ENCODE measurements at places on chromosomes 11 and 22.

DNA sequence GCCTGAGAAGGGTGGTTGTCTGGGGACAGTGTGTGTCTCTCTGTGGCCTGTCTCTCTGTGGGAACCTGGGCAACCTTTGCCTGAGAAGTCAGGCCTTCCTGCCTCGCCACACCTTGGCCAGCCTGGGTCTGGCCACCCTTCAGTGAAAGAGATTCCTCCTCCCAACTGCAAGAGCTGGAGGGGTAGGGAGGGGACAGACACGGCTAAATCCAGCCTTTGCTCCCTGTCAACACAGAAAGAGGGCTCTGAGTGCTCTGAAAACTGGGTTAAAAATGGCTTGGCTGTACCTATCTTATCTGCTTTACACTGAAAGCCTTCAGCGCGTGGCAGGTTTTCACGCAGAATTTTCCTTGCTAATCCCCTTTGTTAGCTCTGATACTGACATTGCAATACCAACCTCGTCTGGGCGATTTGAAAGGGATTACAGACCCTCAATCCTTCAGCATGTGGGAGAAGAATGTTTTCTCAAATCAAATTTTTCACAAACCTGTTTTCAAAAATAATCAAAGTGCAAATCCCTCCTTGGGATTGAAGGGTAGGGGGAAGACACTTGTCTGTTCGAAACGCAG, 163.7 kb downstream of the DSCAML1 start:
- DNase-seq, result peak; percentile 53

- DNase-seq, result no peak
Measured at GRCh38 chr11:8103909-8104308, 22.9 kb downstream of the TUB start.

DNA sequence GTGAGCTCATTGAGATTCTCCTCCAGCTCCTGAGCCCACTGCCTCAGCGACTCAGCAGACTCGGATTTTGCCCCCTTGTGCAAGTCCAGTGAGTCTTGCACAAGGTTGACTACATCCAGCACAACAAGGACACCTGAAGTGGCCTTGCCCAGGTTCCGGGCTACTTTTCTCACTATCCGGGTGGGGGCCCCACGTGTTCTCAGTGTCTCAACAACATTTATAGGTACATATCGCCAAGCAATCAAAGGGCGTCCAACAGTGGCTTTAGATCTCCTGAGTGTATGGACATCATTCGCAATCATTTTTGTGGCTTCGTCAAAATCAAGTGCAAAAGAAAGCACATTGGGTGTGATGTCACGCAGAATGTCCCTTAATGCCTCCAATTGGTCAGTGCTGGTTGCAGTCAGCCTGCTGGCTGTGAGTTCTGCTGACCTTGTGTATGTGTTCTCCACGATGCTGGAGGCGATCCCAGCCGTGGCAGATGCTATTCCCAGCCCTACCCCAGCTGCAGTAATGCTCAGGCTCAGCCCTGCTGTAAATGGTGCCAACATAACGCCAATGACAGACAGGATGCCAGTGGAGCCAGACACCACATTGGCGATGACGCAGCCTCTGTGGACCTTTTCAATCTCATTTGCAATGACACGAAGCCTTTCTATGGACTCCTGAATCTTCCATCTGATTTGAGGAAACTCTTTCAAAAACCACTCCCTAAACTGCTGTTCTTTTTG, 10.3 kb downstream of the APOL4 start:
- peak; percentile 83 for DNase-seq

DNA sequence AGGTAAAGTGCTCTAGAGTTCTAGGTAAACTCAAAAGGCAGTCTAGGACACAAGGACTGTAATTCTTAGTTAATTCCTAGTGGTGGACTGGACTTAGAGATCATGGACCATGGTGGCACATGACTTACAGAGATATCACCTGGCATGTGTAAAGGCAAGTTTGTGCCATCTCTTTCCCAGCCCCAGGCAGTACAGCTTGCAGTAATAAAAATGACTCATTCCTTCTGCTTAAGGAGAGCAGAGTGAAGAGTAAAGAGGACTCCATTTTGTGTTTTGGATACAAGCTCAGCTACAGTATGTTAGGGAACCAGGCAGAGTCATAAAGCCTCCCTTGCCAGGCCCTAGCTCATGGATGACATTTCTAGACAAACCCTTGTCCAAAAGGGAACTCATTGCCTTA, 629.9 kb downstream of the JRKL start:
- no peak for DNase-seq

- DNase-seq, result no peak
Measured at GRCh38 chr11:119684361-119685110, 44.5 kb downstream of the NECTIN1 start.

DNA sequence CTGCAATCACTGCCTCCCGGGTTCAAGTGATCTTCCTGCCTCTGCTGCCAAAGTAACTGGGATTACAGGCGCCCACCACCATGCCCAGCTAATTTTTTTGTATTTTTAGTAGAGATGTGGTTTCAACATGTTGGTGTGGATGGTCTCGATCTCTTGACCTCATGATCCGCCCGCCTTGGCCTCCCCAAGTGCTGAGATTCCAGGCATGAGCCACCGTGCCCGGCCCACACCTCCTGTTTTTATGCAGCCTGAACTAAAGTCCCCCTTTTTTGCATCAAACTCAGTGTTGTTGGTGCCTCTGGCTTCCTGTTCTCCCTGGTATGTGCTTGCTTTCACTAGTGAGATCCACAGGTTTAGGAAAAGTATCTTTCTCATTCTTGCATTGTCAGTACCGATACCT, 4.2 kb downstream of the TBC1D22A start:
- no peak for DNase-seq

GRCh38 chr11:76047231-76047630, 159.1 kb downstream of the WNT11 start:
- no peak for DNase-seq

- DNase-seq, result peak; percentile 29
Measured at GRCh38 chr11:82899186-82899820, 927 bp downstream of the PRCP start.

- peak; percentile 94 for DNase-seq
Measured at GRCh38 chr22:49632199-49633009, 195.3 kb downstream of the BRD1 start.

GRCh38 chr22:47776329-47776728, 1013.9 kb downstream of the TBC1D22A start:
- DNase-seq, result no peak

GRCh38 chr11:21615955-21616371, 576.9 kb upstream of the ANO5 start:
- DNase-seq, result peak; percentile 62

- DNase-seq, result peak; percentile 44
Measured at GRCh38 chr22:40855979-40856512, 393 bp downstream of the ST13 start.

GRCh38 chr11:27205779-27206570, 157.0 kb downstream of the CCDC34 start:
- no peak for DNase-seq

DNA sequence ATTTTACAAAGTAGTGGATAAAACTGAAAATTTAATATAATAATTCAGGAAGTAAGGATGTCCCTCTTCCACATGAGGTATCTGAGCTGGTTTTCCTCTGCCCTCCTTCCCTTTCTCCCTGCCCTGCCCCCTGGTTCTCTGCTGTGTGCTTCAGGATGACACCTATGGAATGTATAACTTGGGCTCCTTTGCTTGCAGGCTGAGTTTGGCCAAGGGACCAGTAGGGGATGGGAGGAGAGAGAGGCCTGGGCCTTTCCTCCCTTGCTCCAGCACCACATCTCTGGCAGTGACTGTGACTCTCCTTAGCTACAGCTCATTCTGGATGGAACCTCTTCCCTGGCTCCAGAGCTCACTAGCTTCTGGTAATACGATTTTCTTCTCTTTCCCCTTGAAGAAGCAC, 10.1 kb downstream of the IRAG1 start:
- no peak for DNase-seq

DNA sequence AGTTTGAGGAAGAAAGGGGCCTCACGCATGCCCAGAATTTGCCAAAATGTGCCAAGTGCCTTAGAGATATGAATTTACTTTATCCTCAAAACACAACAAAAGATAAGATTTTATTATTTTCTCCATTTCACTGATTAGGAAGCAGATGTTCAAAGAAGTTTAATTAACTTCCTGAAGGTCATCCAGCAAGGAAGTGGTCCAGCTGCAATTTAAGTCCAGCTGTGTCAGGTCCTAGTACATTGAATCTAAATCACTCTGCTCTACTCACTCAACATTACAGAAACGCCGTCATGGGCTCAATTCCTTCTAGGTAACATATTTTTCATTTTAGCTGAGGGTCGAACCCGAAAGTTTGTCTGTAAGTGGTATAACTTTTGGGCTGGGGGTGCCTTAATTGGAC, 115.4 kb downstream of the CCDC34 start:
- DNase-seq, result no peak

DNA sequence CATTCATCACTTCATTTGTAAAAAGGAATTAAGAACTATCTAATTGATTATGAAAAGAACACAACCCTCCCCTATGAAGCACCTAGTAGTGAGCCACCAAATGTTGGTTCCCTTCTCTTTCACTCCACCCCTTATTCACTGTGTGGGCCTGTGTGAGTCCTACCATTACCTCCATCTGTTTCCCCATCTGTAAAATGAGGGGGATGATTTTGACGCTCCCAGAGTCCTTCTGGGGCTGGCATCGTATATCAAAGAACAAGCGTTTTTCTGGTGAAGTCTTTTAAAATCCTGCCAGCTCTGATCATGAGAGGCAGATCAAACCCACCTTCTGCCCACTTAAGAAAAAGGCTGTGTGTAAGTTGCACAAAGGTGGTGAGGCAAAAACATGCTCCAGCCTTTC, 96.6 kb upstream of the SEZ6L start:
- DNase-seq, result peak; percentile 87

DNA sequence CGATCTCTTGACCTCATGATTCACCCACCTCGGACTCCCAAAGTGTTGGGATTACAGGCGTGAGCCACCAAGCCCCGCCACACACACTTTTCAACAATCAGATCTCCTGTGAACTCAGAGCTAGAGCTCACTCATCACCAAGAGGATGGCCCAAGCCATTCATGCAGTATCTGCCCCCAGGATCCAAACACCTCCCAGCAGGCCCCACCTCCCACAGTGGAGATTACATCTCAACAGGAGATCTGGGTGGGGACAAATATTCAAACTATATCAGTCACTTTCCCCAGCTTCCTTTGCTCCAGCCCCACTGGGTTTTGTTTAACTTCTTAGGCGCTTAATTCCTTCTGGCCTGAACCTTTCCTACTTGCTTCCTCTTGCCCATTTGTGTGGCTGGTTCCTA, 26.3 kb upstream of the SORL1 start:
- DNase-seq, result no peak

DNA sequence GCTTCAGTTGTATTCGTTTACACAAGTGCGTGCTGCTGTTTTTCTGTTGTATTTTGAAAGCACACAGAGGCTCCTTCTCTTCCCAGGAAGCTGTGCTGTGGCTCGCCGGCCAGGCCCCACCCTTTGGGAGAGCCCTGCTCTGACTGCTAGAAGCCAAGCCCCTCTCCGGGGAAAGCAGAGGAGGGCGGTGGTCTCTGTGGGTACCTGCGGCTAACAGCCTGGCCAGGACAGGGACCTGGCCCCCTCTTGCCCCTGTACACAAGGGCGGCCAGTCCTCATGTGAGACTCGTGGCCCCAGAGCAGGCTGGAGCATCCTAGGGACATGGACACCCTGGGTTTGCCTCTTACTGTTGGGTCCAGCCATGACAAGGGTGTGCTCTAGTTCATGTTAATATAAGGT, 14.8 kb downstream of the MOB2 start:
- DNase-seq, result no peak

DNA sequence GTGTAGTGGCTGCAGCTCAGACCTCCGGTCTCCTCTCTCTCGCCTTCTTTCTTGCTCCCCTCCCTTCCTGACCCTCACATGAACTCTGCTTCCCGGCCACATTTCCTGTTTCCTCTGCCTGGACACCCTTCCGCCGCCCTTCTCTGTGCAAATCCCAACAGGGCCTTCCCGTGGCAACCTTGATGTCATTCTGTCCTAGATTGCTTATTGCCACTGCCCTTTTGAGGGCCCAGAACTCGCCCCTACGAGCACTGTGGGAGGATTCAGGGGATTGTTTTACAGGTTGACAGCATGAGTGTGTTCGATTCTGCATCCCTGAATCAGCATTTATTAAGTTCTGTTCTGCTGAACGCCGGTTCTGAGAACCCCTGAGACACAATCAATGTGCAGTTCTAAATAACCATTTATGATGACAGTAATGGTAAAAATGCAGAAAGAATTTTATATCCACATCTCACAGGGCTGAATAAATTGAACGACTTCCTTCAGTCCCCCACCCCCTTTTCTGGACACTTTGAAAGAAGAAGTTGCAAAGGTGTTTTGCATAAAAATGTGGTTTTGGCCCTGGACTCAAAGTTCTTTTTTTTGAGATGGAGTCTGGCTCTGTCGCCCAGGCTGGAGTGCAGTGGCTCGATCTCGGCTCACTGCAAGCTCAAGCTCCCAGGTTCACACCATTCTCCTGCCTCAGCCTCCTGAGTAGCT, 6.4 kb downstream of the BATF2 start:
- no peak for DNase-seq

DNA sequence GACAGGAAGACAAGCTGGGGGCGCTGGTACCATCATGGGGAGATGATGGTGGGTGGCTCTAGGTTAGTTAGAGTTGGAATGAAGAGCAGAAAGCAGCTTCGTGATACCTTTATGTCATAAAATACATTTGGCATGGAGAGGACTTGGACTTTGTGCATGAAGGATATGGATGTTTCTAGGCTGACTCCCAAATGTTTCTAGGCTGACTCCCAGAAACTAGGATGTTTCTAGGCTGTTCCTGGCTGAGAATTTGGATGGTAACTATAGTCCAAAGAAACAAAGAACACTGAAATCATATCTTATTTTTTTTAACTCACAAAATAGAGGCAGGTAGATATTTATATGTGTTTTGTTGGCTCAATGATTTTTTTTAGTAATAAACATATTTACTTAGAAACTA, 89.4 kb upstream of the VPREB1 start:
- DNase-seq, result no peak

DNA sequence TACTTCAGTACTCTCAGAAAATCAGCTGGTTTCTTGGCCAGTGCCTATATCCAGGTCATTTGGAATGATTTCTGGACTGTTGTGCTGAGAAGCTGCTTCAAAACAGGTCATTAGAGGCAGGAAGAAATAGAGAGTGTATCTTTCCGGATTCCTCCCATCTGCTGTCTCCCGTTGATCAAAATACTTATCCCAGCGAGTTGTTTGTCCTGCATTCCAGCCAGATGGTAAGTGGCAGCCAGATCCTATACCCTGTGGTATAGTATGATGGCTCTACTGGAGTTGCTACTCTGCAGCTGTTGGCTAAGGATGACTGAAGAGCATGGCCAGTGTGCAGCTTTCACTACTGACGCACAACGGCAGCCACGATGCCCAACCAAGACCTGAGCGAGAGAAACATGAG, 560.9 kb upstream of the ANO5 start:
- DNase-seq, result no peak

- DNase-seq, result no peak
Measured at GRCh38 chr11:83206221-83206620, 12.7 kb downstream of the ANKRD42 start.

- DNase-seq, result no peak
Measured at GRCh38 chr11:82992223-82992622, 79.5 kb downstream of the RAB30 start.

GRCh38 chr11:64878494-64879243, at the start of gene EHD1:
TSS of gene EHD1 (minus strand) at chr11:64878621. CDS start at chr11:64878464, 157 bp downstream.
- DNase-seq, result peak; percentile 99

DNA sequence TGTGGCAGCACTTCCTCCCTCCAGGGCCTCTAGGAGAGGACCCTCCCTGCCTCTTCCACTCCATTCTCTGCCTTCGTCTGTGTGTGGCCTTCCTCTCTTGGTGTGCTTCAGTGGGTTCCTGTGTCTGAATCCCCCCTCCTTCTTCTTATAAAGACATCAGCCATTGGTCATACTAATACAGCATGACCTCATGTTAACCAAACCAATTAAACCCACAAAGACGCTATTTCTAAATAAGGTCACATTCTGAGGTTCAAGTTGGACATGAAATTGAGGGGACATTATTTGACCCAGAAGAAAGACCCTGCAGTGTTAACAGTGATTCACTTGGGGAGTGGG, 398.6 kb downstream of the SHANK2 start:
- DNase-seq, result no peak

Data from brain (organoid and tissue), 16 donors.